GF-D8 (cell line): ENCODE measurements at places on chromosomes 1 and 21.

DNA sequence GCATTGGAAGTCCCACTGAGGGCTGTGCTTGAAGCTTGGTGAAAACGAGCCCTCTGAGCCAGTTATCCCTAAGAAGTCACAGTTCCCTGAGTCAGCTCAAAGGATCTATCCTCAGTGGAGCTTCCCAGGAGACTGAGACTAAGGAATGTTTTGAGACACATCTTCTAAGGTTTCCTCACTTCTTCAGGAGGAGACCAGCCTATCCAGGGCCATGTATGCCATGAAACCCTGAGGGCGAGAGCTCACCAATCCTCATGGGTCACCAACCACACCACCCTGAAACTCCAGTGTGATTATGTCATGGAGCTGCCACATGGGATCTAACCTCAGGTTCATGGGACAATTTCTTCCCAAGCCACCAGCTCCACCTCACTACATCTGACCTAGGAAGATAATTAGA, 7.6 kb upstream of the TIE1 start:
- DNase-seq = no peak

DNA sequence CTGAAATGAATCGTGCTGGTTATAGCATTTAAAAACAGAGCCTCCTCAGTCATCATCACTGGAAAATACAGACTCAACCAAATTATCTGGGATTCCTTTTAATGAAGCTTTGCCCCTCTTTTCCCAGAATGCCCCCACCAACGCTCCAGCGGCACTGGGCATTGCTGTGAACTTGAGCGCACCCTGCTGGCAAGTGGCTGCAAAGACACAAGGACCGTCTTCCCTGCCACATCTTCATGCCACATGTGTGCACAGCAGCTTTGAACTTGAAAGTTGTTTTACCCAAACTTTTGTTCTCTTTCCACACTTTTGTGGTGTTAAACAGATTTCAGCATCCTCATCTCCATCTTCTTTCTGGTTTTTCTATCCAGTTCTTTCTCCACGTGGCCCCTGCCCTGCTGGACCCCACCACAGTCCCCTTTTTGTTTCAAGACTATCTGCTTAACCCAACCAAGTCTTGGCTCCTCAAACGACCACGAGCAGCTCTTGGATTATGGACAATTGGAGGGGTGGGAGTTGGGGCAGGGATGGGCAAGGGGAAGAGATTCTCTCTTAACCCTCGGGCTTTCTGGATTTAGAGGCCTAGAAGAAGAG, 12.8 kb upstream of the LMX1A start:
- DNase-seq = no peak

DNA sequence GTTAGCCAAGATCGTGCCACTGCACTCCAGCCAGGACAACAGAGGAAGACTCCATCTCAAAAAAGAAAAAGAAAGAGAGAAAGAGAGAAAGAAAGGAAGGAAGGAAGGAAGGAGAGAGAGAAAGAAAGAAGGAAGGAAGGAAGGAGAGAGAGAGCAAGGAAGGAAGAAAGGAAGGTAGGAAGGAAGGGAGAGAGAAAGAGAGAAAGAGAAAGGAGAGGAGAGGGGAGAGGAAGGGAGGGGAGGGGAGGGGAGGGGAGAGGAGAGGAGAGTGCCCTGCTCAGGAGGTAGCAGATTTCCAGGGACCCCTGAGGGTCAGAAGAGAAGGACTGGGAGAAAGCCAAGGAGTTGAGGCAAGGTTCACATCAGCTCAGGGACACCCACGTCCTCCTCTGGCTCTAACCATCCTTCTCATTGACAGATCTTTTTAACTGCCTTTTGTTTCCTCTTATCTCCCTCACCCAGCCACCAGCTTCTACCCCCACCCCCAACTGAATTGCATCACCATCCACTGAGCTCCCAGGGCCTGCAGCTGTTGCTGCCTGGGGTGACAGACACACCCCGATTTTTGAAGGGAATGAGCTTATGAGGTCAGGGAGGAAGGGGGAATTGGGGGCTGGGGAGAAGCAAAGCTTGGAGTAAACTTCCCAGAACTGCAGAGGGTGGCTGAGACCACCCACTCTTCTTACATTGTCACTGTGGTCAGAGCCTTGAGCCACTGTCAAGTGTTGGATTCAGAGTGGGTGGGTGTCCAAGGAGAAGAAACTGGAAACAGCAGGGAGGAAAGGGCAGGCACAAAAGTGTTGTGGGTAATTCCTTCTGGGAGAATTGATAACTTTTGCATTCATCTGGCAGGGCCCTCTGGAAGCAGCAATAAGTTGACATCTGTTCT, 91.6 kb downstream of the GLUL start:
- DNase-seq = peak; percentile 93

GRCh38 chr1:231234506-231234905, 6.5 kb upstream of the GNPAT start:
- no peak for DNase-seq

- no peak for DNase-seq
These were observed 38.4 kb downstream of the CLSTN1 start for GRCh38 chr1:9785406-9785805.

GRCh38 chr1:143699731-143700130, 272.1 kb downstream of the FAM72C start:
- no peak for DNase-seq
